ENCODE measurements at places on chromosomes 12 and 14. TPM values are rescaled to one million over a fixed set of nuclear protein-coding genes. Genes with fewer than 3 reads are reported as not detected.

The DPY19L2 gene
- total RNA-seq, result not detected

The WIF1 gene
- total RNA-seq, result not detected

The HOXC5 gene
- 1.1 TPM for total RNA-seq

The TAS2R7 gene
- total RNA-seq, result not detected

The P2RX2 gene
- total RNA-seq, result not detected

The KHNYN gene
- 57.5 TPM for total RNA-seq

The TAS2R19 gene
- total RNA-seq, result 2.6 TPM

The CHGA gene
- not detected for total RNA-seq

The CLEC4D gene
- not detected for total RNA-seq

The TTLL5 gene
- total RNA-seq, result 17.8 TPM

The TAS2R14 gene
- total RNA-seq, result 0.76 TPM

The TAS2R50 gene
- not detected for total RNA-seq

The IPO8 gene
- total RNA-seq, result 21.4 TPM

The PPM1A gene
- 16.6 TPM for total RNA-seq

The FAIM2 gene
- 2.8 TPM for total RNA-seq

The LUM gene
- 556 TPM for total RNA-seq

The SCN8A gene
- 13.8 TPM for total RNA-seq

The RFX4 gene
- total RNA-seq, result not detected

The TUNAR gene
- not detected for total RNA-seq

The SLC24A4 gene
- not detected for total RNA-seq

The PLA2G1B gene
- not detected for total RNA-seq

The B4GALNT1 gene
- total RNA-seq, result 7.8 TPM

The TC2N gene
- under 0.01 TPM for total RNA-seq

The DENR gene
- total RNA-seq, result 48.6 TPM

The TSPAN11 gene
- 0.76 TPM for total RNA-seq

The RGS6 gene
- total RNA-seq, result not detected

The CLEC1A gene
- total RNA-seq, result not detected

The MBIP gene
- total RNA-seq, result 9.0 TPM

The CD69 gene
- total RNA-seq, result not detected

Measured in GM23248 (cell line).